ENCODE measurements at places on chromosomes 11 and 22.

GRCh38 chr11:88384004-88384668 is 46.6 kb upstream of the CTSC start:
- no peak for ATAC-seq

GRCh38 chr22:28801845-28802594 is 1.7 kb upstream of the XBP1 start:
- ATAC-seq, result no peak

GRCh38 chr11:116895048-116895757 is 57.8 kb upstream of the APOA1 start:
- ATAC-seq, result no peak

DNA sequence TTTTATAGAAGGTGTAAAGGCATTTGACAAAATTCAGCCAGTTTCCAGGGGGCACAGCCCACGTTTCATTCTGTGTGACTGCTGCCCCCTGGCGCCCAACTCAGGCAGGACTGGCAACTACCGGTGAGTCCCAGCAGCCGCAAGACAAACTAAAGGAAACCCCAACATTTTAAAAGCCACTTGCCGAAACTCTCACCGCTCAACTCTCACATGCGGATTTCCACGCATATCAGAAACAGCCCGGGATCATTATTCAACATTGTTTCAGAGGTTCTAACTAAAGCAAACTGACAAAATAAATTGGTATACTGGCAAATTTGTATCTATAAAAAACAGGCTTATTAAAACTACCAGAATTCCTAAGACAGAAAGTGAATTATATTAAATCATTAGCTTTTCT is 48.2 kb downstream of the MORC2 start:
- ATAC-seq, result peak; percentile 62

GRCh38 chr22:49825944-49826602 is 1.6 kb downstream of the BRD1 start:
- ATAC-seq, result peak; percentile 71

DNA sequence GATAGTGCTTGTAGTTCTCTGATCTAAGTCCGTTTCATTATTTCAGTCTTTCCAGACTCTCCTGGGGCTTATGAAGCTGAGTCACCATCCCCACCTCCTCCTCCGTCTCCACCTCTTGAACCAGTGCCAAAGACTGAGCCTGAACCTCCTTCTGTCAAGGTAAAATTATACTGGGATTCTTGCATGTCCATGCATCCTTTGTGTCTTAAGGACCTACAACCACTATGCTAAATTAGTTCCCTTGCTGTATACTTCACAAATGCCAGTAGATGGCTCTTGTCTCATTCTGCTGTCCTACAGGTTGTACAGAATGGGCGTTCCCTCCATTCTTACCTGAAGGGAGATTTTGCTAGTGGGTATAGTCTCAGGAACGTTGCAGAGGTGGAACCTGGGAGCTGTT is 42.2 kb downstream of the POLD3 start:
- ATAC-seq, result peak; percentile 76

GRCh38 chr11:45025716-45026492 is 75.2 kb upstream of the TP53I11 start:
- peak; percentile 54 for ATAC-seq

GRCh38 chr11:36300650-36301049 is 4.6 kb downstream of the PRR5L start:
- ATAC-seq, result peak; percentile 84

- ATAC-seq, result no peak
Observed at GRCh38 chr11:112583261-112583893, 322.7 kb upstream of the PLET1 start.

GRCh38 chr11:86046116-86046515 is 22.8 kb downstream of the PICALM start:
- no peak for ATAC-seq

DNA sequence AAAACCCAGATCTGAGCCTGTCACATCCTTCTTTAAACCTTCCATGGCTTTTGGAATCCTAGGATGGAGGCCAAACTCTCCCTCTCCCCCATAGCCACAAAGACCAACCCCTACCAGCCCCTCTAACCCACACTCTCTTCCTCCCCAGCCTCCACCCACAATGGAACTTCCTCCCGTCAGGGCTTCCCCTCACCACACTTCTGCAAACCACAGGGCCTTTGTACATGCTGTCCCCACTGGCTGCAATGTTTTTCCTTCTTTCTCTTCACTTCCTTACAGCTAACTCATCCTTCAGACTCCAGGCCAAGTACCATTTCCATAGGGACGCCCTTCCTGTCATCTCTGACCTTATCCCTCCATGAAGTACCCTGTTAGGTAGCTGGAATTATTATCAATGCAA is 393.5 kb downstream of the MN1 start:
- ATAC-seq, result no peak

- peak; percentile 17 for ATAC-seq
Observed at GRCh38 chr22:16601437-16602223, 9.0 kb upstream of the CCT8L2 start.

- peak; percentile 70 for ATAC-seq
Observed at GRCh38 chr11:17389211-17389956, 925 bp upstream of the KCNJ11 start.

GRCh38 chr11:109148669-109149068 is 273.3 kb upstream of the C11orf87 start:
- no peak for ATAC-seq

DNA sequence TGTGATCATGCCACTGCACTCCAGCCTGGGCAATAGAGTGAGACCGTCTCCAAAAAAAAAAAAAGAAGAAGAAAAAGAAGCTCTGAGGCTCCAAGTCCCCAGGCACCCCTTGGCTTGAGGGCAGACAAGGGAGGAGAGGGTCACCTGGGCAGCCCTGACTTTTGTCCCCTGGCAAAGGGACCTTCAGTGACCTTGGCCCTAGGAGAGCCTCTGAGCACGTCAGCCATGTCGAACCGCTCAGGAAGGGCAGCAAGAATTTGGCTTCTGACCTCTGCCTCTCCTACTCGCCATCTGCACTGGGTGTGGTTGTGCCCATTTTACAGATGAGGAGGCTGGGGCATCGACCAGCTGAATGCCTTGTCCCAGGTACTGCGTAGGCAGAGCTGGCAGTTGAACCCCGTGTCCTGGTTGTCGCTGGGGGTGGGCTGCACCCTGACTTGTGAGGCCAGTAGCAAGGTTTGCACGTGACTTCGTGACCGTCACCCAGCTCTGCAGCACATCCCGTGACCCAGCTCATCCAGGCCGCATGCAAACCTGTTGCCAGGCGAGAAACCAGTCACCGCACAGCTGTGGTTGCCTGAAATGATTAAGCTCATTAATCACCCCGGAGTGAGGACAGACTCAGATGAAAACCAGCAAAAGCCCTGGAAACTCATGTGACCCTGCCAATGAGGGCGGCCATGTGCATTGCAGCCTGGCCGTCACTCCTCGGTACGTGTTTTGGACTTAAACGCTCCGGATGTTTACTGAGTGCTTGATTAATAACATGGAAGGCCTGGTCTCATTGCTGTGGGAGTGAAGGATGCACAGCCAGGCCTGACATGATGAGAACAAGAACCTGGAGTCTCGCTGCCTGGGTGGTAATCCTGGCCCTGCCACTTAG is 47.7 kb upstream of the PPP6R3 start:
- no peak for ATAC-seq

DNA sequence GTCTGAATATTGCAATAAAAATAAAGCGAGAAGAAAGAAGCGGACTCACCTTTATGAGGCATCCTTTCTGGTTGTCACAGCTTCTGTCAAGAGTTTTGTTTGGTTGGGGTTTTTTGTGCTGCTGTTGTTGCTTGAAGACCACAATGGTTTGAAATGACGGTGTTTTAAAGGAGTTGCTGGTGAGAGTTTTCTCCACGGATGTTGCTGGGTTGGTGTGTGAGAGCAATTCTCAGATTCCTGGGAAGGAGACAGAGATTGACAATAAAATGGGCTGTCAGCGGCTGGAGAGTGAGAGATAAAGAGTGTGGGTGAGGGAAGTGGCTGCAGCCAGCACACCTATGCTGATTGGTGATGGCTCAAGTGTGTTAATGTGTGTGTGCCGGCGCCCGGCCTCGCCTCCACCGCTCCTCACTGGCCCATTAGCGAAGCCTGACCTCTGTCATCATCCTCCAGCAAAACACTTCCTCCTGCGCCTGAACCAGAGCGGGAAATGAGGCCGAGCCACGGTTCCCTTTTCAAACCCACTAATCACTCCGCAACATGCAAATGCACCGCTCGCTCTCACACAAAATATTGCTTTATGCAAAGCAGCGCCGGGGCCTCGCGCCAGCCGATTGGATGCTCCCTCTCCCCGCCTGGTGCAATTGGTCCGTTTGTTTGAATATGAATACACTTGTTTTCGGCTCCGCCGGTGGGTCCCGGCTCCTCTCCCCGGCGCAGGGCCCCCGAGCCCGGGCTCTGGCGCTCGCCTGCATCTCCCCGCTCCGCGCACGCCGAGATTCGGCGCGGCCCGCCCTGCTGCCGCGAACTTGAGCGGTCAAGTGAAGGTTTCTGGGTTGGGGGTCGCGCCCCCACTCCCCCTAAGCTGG is at the start of gene PAX6:
PAX6 (minus strand) TSS at position 544 of the 869 bp plus-strand sequence. CDS start 4,911 bp downstream, outside the sequence.
- ATAC-seq, result peak; percentile 87

DNA sequence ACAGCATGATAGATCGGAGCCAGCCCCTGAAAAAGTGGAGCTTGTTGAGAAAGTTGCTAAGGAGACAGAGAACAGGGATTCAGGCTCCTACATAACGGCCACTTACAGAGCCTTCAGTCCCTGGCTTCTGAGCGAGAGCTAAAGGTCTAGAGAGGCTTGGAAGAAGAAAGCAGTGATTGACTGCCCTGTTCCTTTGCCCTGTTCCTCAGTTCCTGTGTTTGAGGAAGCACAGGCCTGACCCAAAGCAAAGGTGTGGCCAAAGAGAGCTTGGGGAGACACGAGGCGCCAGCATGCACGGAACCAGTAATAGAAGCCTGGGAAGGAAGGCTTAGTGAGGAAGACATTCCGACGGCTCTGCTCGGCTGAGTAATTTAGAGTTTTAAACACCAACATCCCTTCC is 74.1 kb upstream of the CSNK2A3 start:
- no peak for ATAC-seq

DNA sequence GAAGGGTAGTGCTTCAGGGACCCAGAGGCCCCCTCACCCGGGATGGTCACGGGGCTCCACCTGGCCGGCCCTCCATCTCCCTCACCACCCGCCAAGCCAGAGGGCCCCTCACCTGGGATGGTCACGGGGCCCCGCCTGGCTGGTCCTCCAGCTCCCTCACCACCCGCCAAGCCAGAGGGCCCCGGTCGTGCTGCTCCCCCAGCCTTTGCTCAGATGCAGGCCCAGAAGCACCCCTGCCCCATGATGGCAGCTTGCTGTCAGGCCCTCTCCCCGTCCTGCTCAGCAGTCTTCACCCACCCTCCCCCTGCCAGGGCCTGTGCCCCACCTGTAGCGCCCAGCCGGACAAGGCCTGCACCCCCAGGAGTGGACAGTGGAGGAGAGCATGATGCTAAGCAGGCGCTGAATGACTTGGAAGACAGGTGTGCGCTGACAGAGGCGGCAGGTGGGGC is 7.3 kb downstream of the DENND6B start:
- no peak for ATAC-seq

DNA sequence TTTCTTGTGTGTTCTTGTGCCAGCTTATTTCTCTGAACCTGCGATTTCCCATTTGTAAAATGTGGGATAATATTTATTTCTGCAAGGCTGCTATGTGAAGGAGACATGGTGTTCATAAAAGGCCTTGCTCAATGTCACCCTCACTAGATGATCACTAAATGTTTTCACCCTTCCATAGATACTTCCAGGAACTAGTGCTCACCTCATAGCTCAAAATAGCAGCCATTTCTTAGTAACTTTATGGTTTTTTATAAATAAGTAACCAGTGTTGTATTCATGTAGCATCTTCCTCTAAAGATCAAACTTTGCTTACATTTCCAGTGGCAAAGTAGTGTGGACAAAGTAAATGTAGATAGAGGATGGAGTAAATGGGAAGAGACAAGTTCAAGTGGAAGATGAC is 23.8 kb downstream of the SYTL2 start:
- ATAC-seq, result no peak

DNA sequence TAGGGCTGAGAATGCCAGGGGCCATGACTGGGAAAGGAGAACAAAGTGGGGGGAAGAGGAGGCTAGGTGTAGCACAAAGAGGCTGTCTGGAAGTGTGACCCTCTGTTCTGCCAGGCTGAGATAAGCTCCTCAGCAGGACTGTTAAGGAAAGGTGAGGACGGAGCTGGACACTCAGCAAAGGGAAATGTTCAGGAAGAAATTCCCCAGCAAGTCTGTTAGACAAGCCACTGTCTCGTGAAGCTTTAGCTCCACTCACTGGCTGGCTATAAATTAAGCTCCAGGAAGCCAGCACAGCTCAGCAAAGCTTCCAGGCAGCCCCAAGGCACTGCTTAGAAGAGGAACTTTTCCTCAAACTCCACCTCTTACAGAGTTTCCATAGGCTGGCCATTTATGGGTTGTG is 181.2 kb upstream of the API5 start:
- ATAC-seq, result no peak

- ATAC-seq, result no peak
Observed at GRCh38 chr11:10938231-10938630, 80.4 kb upstream of the ZBED5 start.

GRCh38 chr11:108223348-108224149 is 682 bp downstream of the ATM start:
- no peak for ATAC-seq

Data from esophagus mucosa (tissue), 1 donor.